ENCODE measurements at places on chromosomes 5 and 9.

DNA sequence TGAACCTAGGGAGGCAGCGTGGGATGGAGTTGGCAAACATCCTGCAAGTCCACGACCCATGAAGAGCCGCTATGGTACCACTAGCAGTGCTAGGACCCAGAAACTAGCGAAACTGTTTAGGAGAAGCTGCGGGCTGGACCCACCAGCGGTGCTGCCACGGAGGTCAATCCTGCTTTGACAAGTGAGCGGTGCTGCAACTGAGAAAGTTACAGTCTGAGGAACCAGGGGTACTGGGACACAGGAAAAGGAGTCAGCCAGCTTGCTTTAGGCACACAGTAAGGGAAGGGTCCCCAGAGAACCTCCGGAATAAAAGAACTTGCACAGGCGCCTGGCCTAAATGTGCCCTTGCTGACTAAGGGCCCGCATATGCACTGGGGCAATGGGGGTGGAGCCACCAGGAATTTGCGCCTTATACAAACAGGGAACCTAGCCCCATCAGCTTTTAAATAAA lies 23.6 kb upstream of the ANXA2R start:
- peak; percentile 77 for DNase-seq

DNA sequence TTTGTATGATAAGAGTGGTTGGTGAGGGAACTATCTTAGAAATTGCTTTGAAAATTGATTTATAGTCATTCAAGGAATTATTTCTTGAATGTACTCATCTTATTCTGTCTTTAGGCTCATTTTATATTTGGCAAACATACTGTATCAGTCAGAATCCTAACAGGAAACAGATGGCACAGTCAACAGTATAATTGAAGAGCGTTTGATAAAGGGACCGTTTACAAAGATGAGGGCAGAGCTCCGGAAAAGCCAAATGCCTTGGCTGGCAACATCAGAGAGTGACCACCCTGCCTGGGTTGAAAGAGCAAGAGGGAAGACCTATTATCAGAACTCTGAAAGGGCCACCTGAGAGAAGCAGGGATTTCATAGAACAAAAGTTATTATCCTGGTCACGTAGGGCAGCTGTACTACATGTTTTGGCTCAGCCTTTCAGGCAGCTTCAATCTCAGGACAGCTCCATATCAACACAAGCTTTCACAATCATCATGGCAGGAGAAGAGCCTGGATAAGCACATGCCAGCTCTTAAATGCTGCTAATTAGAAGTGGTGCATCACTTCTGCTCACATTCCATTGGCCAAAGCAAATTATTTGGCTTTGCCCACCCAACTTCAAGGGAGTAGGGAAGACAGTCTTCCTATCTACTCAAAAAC lies 47.2 kb upstream of the ARL15 start:
- no peak for DNase-seq

DNA sequence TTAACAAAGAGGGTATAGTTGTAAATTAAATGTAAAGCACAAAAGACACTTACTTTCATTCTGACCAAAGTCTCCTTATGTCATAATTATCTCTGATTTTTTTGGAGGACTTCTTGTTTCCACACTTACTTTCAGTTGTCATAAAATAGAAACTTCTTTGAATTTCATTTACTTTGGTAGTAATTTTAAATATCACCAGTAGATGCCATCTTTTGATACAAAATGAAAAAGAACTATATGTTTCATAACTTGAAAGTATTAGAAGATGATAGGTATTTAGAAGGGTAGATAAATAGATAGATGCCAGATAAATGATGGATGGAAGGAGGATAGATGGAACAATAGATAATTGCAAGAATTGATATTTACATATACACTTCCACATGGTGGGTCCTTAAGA lies 1865.3 kb upstream of the CDH9 start:
- peak; percentile 71 for DNase-seq

GRCh38 chr9:99488131-99489059 lies 266.3 kb downstream of the SEC61B start:
- no peak for DNase-seq

- DNase-seq = peak; percentile 85
Observed at GRCh38 chr9:123395276-123395688, 39.3 kb downstream of the CRB2 start.

DNA sequence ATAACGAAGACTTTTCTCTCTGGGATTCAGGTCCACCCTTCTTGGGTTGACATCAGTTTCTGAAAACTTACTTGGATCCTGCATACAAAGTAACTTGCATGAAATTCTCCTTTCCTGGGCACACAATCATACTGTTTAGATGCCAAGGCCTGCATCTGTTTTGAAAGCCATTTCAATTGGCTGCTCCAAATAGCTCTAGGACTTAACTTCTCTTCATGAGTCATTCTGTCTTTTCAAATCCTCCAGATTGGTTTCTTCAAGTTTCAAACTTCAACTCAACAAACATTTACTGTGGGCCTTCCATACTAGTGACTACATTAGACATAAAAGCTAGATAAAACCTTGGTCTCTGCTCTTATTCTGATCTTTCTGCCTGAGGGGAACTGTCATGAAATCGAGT lies 54.8 kb upstream of the HMHB1 start:
- DNase-seq = no peak

DNA sequence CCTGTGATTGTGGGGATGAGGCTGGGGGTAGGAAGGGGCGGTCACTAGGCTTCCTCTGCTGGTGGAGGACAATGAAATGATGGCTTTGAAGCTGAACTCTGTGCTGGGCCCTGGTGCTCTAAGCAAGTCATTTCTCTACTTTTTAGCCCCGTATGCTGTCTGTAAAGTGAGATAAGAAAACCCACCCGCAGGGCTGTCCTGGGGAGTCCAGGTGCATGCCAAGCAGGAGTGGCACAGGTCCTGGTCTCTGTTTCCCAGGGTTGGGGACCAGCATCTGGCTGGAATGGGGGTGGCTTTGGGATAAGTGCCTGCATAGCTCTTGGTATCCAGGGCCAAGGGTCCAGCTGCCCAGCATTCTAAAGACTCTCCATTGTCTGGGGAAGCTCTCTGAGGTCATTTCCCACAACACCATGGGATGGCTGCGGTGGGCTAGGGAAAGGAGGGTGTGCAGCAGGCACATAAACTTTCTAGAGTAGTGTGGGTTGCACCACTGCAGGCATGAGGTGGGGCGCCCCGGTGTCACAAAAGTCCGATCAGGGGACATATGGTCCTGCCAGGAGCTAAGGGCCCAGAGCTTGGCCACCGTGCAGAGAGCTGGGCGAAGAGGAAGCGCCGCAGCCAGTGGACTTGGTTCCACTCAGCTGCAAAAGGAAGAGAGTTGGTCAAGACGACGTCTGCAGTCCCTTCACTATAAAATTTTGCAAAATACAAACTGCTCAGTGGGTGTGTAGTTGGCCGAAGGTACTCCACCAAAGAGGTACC lies 25.6 kb upstream of the GTF3C5 start:
- no peak for DNase-seq

DNA sequence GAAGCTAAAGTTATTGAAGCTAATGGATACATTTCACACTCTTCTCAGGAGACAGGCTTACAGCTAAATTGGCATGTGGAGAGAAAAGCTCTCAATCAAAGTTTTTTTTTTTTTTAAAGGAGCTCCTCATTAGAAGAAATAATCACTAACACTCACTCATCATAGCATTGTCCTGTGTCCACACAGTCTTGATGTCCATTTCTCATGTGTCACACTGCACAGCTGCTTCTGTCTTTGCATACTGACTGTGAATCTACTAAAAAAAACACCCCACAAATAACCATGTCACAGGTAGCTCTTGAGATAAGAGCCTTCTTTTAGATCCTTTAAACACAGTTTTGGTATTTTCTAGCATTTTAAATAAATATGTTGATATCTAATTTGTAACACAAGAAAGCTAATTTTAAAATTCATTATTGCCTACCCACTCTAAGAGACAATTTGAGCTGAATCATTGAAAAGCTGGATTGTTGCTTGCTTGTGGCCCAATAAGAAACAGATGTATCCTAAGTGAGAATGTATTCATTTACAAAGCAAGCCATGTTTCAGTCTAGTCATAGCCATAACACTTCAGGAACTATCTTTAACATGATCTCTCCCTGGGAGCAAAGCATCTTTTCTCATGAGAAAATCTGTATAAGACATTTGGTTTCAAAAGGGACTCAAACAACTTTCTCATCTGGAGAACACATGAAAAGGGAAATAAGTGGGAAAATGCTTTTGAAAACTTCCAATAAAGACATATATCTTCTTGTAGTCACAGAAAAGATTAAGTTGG lies 48.1 kb upstream of the PCSK1 start:
- DNase-seq = no peak

DNA sequence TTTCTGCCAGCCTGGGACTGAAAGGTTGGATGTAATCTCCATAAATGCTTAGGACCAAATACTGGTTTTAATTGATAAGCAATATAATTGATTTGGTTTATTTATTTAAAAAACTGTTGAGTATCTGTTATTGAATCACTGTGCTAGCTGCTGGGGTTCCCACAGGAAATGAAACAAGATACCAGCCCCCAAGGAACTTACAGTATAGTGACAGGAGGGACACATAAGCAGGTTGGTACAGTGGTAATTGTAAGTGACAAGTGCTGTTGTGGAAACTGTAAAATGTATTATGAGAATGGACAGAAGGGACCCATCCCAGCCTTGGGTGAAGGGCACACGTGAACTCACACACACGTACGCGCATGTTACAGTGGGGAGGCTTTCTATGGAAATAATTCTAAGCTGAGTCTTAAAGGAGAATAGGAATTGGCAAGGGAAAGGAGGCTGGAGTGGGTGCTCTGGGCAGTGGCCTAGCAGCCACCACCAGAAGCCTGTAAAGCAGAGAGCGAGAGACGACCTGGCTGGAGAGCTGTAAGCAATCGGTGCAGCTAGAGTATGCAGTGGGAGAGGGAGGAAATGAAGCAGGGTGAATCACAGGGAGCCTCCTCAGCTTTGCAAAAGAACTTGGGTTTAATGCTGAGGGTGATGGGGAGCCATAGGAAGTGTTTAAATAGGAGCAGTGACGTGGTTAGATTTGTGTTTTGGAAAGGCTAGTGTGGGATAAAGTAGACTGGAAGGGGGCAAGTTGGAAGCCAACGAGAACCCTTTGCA lies 39.3 kb downstream of the GLRA1 start:
- no peak for DNase-seq

GRCh38 chr5:62606878-62607277 lies 28.3 kb downstream of the LRRC70 start:
- no peak for DNase-seq

- no peak for DNase-seq
Observed at GRCh38 chr5:112064271-112064701, 307.3 kb upstream of the NREP start.

DNA sequence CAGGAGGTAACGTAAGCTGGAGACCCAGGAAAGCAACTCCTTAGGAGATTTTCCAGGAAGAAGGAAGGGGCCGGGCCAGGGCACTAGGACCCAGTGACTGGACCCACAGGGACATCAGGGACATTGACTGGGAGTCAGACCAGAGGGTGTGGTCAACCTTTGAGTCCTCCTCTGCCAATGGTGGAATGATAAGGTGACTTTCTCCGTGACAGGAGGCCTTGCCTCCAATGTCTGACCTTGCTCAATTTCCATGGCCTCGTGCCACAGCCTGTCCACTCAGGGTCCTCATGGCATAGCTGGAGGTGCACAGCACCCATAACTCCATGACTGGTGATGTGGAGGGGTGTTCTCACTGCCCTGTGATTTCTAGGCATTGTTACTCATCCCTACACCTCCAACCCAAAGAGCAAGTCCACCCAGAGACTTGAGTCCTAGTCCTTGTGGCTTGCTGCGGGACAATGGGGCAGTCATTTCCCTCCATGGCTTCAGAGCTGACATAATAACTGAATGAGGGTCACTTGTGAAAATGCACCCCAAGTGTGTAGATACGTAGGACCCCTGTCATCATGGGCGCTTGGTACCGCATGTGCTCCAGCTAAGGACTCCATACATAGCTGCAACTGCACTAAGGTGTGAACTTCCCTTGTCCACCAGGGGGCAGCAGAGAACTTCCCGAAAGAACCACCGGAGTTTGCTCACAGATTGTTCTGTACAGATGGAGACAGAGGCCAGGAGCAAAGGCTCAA lies 4.1 kb upstream of the AMBP start:
- DNase-seq = peak; percentile 14

DNA sequence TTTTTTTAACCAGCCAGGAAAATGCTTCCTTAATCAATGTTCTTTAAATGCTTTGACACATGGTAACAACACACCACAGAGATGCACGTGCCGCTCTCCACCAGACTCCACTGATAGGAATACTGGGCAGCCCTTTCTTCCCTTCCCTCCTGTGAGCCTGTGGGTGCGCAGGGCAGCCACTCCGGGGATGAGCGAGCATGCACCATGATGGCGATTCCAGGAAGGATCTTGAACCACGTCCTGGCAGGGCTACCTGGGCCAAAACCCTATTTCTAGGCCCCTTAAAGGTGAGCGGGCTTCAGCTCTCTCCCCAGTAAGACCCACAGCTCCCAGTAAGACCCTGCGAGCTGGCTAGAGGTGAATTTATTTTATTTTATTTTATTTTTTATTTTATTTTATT lies 128.2 kb downstream of the MVB12B start:
- DNase-seq = no peak

DNA sequence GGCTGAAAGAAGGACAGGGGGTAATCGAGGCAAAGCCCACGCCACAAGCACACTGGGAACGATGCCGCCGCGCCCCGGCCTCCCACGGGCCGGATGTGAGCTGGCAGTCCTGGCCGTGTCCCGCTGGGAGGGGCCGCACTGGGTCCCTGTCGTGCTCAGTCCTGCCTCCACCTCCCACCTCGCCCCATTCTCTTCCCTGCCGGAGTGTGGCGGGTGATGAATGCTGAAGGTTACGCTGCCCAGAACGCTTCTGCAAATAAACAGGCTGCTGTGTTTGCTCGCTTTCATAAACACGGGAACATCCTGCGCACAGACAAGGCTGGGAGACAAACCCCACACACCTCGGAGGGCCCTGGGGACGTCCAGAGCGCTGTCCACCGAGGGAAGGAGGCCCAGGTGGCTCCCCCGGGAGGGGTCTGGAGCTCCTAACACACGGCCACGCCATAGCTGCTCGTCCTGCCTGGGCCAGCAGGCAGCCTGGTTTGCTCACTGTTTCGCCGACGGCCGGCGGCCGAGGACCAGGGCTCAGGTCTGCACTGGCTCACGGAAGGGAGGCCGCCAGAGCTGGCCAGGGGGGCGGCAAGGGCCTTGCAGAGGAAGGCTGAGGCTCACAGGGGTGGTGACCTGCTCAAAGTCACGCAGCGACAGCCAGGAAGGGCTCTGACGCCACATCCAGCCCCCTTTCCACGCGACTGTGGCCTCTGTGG lies 2.3 kb downstream of the DNLZ start:
- DNase-seq = no peak

GRCh38 chr5:144247131-144247530 lies 76.5 kb downstream of the KCTD16 start:
- no peak for DNase-seq
